Cardiac fibroblast (primary cell): ENCODE measurements at places on chromosomes 1 and 21.

DNA sequence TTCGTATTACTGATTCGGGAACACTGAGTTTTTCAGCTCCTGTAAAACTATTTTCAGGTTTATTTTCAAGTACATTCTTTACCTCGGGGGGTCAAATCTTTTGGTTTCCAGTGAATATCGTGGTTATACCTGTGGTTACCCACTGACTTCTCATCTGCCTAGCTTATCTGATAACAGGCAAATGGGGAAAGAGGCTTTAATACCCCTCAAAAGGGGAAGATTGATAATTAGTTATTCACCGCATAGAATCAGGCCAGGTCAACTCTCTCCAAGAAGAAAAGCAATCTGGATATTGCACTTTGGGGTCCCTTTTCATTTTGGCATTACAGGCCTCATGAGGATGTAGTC lies 23.0 kb downstream of the RUNX1 start:
- DNase-seq, result no peak

- peak; percentile 40 for DNase-seq
Measured at GRCh38 chr21:33684923-33685560, 42.7 kb downstream of the ITSN1 start.

- no peak for DNase-seq
Measured at GRCh38 chr1:32991819-32992488, 27.3 kb upstream of the RNF19B start.

- DNase-seq, result peak; percentile 52
Measured at GRCh38 chr1:210377731-210378333, 49.1 kb downstream of the HHAT start.

DNA sequence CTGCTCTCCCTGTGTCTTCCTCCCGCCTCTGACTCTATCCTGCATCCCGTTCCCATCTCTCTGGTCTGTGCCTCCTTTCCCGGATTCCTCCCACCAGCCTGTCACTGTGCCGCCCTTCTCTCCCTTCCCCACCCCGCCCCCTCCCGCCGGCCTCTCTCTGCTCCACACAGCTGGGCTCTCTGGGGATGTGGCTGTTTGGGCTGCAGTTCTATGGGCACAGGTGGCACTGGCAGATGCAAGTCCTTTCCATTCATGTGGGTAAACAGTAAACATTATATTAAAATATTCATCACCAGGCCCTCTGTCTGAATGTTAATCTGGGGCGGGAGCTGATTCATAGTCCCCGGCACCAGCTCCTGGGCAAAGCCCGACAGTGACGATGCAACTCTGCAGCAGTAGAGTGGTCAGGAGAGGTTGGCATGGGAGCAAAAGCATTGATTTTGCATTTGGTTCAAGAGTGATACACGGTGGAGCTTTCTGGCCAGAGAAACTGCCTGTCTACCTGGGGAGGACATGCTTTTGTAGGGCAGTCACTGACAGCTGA lies 249.3 kb downstream of the TNR start:
- DNase-seq, result no peak

DNA sequence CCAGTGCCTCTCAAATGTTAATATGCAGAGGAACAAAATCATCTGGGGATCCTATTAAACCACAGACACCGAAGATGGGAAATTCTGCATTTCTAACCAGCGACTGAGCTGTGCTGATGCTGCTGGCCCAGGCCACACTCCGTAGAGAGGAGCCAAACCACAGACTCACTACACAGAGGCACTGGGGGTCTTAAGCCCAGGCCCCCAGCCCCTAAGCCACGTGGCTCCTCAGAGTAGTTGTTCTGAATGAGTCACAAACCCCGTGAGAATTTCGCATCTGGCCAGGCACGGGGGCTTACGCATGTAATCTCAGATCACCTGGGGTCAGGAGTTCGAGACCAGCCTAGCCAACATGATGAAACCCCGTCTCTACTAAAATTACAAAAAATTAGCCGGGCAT lies 2.8 kb upstream of the CELA2A start:
- DNase-seq, result no peak

DNA sequence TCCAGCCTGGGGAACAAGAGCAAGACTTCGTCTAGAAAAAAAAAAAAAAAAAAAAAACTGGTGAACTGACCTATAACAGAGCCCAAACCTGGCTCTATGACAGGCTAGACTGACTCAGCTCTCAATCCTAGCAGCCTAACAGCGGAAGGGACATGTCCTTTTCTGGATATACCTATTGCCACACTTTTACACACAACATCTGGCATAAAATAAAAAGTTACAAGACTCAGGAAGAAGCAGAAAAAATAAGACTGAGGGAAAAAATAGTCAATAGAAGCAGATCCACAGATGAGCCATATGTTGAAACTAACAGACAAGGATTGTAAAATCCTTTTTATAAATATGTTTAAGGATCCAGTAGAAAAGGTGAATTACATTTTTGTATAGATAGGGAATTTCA lies 57.5 kb upstream of the IPO9 start:
- DNase-seq, result peak; percentile 83

DNA sequence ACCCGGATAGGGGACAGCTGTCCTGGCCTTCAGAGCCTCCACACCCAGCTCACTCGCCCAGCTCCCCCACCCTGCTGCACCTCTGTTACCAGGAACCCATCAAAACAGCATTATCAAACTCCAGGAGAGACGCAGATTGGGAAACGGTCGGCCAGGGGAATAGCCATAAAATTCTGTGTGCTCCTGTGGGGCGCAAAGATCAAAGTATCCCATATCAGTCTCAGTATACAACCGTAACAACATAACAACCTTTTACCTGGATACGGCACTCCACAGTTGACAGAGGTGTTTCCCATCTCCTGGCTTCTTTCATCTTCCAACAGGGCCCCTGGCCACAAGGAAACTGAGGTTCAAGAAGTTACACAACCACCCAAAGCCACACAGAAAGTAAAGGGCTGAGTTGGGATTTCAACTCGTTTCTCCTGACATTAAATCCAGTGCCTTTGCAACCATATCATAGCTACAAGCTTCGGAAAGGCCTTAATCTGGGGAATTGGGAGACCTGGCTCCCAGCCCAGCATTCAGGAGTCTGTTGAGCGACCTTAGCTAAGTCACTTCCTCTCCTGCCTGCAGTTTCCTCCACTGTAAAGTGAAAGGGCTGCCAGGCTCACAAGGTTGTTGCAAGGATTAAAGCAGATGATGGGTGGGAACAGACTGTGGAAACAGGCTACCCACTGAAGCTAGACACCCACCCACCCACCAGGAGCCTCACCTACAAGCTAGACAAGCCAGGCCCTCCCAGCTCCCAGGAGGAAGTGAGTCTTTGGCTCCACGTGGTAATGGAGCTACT lies 8.1 kb upstream of the EPHB2 start:
- DNase-seq, result peak; percentile 21

DNA sequence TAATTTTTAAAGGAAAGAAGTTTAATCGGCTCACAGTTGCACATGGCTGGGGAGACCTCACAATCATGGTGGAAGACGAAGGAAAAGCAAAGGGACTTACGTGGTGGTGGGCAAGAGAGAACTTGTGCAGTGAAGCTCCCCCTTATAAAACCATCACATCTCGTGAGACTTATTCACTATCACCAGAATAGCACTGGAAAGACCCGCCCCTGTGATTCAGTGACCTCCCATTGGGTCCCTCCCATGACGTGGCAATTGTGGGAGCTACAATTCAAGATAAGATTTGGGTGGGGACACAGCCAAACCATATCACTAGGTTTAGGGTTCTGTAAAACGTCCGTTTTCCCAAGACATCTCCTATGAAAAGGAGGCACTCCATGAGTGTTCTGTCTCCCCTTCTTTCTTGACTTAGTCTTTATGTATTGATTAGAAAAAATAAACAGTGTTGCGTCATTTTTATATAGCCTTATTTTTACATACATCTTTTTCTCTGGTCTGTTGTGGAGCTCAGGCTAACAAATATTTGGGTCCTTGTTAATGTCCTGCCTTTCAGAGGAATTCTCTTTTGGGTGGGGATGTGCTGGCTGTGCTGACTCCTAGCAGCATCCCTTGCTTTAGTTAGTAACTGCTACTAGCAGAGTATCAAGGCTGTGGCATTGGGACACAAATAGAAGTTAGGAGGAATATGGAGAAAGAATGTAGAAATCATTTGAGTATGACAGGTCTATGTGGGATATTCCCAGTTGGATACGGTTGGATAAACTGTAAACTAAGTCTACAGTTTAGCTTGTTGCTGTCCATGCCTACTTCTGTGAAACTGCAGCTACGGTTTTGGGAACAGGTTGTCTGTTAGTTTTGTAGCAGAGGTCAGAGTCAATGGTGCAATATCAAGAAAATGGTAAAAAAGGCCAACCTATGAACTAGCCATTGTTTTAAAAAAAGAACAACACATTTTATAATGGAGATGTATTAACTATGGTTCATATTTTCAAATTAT lies 23.5 kb downstream of the BACH1 start:
- no peak for DNase-seq

GRCh38 chr1:208520438-208521099 lies 276.4 kb upstream of the PLXNA2 start:
- DNase-seq, result no peak

DNA sequence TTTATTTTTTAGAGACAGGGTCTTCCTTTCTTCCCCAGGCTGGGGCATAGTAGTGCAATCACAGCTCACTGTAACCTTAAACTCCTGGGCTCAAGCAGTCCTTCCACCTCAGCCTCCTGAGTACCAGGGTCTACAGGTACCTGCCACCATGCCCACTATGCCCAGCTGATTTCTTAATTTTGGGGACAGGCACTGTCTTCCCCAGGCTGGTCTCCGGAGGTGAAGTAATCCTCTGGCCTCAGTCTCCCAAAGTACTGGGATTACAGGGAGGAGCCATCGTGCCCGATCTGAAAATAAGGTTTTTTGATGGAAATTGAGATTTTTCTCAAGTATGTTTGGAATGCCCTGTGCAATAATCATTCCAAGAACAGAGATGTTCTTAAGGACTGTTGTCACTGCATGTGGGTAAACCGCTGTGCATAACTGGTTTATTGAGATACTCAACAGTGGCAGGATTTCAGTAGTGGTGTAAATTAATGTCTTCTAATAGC lies 934 bp upstream of the MSH4 start:
- no peak for DNase-seq

GRCh38 chr1:207298186-207298585 lies 23.3 kb upstream of the CD55 start:
- no peak for DNase-seq

DNA sequence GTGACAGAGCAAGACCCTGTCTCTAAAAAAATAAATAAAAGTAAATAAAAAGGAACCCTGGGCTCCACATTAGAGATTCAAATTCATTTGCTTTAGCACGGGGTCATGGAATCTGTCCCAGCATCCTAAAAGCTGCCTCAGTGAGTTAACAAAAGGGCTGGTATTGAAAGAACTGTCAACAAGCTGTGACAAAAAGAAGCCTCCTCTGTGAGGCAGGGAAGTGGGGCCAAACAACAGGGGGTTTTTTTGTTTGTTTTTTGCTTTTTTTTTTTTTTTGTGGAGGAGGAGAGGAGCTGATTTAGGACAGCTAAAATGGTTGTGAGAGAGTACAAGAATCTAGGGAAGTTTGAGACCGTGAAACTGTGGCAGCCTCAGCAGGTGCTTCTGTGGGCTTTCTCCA lies 115.7 kb downstream of the LIPI start:
- no peak for DNase-seq

DNA sequence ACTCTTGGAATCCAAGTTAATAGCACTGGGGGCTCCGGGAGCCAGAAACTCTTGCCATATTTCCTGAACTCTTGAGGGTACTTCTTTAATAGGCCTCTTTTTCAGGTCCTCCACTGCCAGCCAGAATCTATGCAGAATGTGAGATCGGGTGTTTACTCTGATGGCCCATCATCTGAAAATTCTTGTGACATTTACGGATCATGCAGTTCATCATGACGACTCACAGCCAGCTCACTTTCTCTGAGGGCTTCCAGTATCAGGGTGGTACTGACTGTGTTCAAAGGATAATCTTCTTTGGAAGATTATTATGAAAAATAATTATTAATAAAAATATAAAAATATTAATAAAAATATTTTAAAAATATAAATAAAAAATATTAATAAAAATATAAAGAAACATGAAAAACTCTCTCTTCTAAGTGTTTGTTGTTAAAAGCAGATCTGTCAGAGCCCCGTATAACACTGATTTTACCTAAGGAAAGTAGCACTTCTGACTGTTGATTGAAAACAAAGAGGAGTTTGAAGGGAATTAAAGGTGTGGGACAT lies 194.3 kb upstream of the GREM2 start:
- DNase-seq, result no peak

DNA sequence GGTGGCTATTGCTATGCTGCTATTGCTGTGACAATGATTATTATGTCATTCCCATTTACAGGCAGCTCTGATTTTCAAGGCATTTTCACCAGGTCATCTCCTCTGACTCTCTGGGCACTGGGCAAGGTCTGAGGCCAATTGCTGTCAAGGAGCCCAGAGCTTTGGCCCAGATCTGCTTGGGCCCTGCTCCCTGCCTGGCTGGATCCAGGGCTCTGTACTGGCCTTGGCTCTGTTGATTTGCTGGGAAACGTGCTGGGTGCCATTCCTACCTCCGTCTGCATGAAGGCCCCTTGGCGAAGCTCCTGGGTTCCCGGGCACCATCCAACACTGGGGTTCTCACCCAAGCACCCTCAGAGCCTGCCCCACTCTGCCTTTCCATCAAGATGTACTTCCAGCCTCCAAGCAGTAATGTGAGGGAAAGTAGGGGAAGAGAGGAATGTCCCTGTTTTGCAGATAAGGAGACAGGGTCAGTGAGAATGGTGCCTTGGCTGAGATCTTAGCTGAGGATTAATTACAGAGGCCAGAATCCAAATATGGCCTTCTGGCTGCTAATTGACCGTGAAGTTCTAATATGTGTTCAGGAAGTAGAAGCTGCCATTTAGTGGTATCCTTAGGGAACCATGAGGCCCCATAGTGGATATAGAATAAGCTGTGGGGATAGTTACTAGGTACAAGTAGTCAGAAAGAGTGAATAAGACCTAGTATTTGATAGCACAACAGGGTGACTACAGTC lies 63.9 kb downstream of the HTR6 start:
- no peak for DNase-seq
